ENCODE measurements at places on chromosomes 5 and 9. TPM values are rescaled to one million over a fixed set of nuclear protein-coding genes. Genes with fewer than 3 reads are reported as not detected.

The OMD gene
- not detected for total RNA-seq

The URM1 gene
- total RNA-seq, result 32.4 TPM

The KIF4B gene
- total RNA-seq, result not detected

The FSTL4 gene
- not detected for total RNA-seq

The SPINK1 gene
- total RNA-seq, result not detected

The CDX1 gene
- 0.38 TPM for total RNA-seq

The SOX30 gene
- total RNA-seq, result not detected

The GARNL3 gene
- 1.3 TPM for total RNA-seq

The FAM81B gene
- not detected for total RNA-seq

The RPL35 gene
- total RNA-seq, result 2,667 TPM

The AQP7 gene
- not detected for total RNA-seq

The IL13 gene
- not detected for total RNA-seq

The TTLL11 gene
- total RNA-seq, result 3.4 TPM

The ACSL6 gene
- total RNA-seq, result under 0.01 TPM

The CRHBP gene
- total RNA-seq, result 9.2 TPM

The ANKRD31 gene
- 0.19 TPM for total RNA-seq

The KLHL9 gene
- 47.9 TPM for total RNA-seq

The KIF12 gene
- 0.38 TPM for total RNA-seq

The RNF183 gene
- not detected for total RNA-seq

The MEIKIN gene
- not detected for total RNA-seq

The LOX gene
- 324 TPM for total RNA-seq

The IL3 gene
- not detected for total RNA-seq

The RUSC2 gene
- total RNA-seq, result 24.8 TPM

The HAND1 gene
- total RNA-seq, result not detected

The SCGB3A2 gene
- not detected for total RNA-seq

The RIC1 gene
- 31.4 TPM for total RNA-seq

The AQP3 gene
- 0.85 TPM for total RNA-seq

Data from regular cardiac myocyte (primary cell).